ENCODE measurements at places on chromosomes 7 and 10. TPM values are rescaled to one million over a fixed set of nuclear protein-coding genes. Genes with fewer than 3 reads are reported as not detected.
A peak's percentile ranks its signal among the peaks of the same experiment; 100 is the strongest.

The CLCN1 gene
- not detected for total RNA-seq

- no peak for DNase-seq
- no peaks in the 10 kb centered on the region for H3K27me3 ChIP-seq
- no peak overlapping the region for H3K4me3 ChIP-seq
- no peaks in the 10 kb centered on the region for H3K4me1 ChIP-seq
- H3K36me3 ChIP-seq, result no peaks in the 10 kb centered on the region
These were observed 95.3 kb downstream of the RNF32 start for GRCh38 chr7:156735851-156736250.

DNA sequence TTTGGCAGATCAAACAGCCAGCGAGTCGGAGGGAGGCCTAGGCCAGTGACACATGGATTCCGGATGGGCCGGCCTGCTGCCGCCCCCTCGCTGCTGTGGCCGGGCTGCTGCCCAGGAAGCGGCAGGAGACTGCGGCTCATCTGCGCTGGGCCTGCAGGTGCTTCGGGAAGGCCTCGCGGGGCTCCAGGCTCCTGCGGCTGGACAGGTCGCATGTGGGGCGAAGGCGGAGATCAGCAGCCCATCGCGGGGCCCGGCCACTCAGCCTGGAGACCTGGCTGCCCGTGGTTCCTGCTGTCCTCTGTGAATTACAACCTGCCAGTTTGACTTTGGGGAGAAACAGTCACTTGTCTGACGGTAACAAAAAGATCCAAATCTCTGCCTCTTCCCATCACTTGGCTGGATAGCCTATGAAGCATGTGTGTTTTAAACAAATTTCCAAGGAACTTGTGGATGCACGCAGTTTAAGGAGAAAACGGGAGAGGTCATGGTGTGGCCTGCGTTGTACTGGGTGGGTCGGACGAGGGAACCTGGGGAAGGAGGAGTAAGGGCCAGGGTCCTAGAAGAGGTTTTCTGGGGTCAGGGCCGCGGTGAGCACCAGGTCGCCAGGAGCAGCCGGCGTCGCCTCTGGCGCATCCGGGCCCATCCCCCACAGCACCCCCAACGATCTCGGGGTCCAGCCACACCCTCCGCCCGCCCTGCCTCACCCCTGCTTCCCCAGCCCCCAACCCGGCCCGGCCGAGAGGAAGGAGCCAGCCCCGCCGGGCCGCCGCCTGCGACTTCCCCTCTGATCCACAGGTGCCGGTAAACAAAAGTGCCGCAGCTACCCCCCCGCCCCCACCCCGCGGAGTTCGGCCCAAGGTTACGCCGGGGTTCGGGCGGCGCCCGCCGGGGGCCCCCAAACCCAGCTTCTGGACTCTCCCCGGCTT, 1.6 kb downstream of the SPOCK2 start:
- no peaks in the 10 kb centered on the region for H3K4me1 ChIP-seq
- DNase-seq, result peak; percentile 45
- peak overlapping the region; percentile 18 for H3K27ac ChIP-seq
- H3K4me3 ChIP-seq, result peak overlapping the region; percentile 25
- no peaks in the 10 kb centered on the region for H3K36me3 ChIP-seq

DNA sequence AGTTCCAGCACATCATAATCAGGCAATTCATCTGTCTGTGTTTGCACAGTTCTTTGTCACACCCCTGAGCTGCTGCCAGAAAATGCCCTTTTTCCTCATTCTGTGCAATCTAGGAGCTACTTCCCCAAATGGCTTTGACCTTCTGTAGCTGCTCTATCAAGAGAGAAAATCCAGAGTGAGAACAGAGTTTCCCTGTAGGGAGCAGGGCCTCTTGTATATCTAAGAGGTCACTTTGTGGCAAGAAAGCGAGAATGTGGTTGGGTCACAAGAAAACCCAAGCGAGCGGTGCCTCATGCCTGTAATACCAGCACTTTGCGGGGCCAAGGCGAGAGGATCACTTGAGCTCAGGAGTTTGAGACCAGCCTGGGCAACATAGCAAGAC, 24.3 kb downstream of the SLC29A3 start:
- no peaks in the 10 kb centered on the region for H3K27me3 ChIP-seq
- no peak for DNase-seq
- H3K4me3 ChIP-seq, result no peak overlapping the region
- no peaks in the 10 kb centered on the region for H3K36me3 ChIP-seq
